ENCODE measurements at places on chromosomes 2 and 18. TPM values are rescaled to one million over a fixed set of nuclear protein-coding genes. Genes with fewer than 3 reads are reported as not detected.
A peak's percentile ranks its signal among the peaks of the same experiment; 100 is the strongest.

The ARHGAP25 gene
- total RNA-seq, result 3.1 TPM

The MMADHC gene
- total RNA-seq, result 109 TPM

The ABCB11 gene
- not detected for total RNA-seq

The FOXI3 gene
- total RNA-seq, result not detected

The UGT1A7 gene
- total RNA-seq, result not detected

The TANK gene
- total RNA-seq, result 68.3 TPM

The SPC25 gene
- 9.5 TPM for total RNA-seq

The GPR39 gene
- not detected for total RNA-seq

The ASTL gene
- total RNA-seq, result not detected

DNA sequence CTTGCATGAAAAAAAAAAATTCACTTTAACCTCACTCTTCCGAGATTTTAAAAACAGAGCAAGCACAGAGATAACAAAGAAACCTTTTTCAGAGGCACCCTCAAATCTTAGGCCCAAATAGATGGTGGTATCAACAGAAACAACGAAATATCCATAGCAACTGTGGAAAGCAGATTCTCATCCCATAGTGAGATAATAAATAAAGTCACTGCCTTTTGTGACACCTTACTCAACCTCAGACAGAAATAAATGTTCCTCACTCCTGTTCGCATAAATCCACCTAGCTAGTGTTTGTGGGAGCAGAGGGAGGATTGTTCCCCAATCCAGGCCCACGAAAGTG, 60.9 kb upstream of the RTN4 start:
- no peaks in the 10 kb centered on the region for H3K36me3 ChIP-seq
- H3K27ac ChIP-seq, result peak overlapping the region; percentile 90
- DNase-seq, result no peak

GRCh38 chr2:65456886-65457285, 24.5 kb upstream of the SPRED2 start:
- DNase-seq, result no peak
- H3K27ac ChIP-seq, result no peak overlapping the region
- H3K27me3 ChIP-seq, result no peaks in the 10 kb centered on the region
- H3K36me3 ChIP-seq, result no peaks in the 10 kb centered on the region

DNA sequence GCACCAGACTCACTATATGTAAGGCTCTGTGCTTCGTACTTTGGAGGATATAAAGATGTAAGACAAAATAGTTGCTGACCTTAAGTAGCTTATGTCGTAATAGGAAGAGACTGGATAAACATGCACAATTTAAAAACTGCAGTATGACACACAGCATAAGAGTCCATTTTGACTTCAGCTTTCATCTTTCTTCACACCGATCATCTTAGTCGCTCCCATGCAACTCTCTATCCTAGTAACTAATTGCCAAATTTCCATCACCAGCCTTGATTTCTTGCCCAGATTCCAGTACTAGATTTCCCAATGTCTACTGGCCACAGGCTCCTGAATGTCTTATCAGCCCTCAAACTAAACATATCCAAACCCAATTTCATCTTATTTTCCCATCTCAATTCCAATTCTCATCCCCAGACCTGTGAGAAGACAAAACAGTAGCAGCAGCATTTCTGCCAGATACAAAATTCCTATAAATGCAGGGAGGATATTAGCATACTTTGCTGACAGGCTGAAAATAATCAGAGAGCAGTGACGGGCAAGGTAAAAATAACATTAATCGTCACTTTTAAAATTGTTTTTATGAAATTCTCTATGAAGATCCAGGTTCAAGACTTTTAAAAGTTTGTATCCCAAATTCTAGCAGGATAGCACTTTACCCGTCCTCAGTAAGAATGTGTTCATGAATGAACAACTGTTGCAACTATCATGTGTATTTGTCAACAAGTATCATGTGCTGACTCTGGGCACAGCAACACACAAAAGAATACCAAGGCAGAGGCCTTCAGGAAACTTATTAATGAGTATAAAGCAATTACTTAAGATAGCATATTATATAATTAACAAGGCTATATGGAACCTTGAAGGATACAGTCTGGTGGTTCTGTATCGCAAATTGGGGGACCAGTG, 42.2 kb downstream of the KIDINS220 start:
- no peaks in the 10 kb centered on the region for H3K4me1 ChIP-seq
- no peak for DNase-seq
- H3K36me3 ChIP-seq, result no peaks in the 10 kb centered on the region
- H3K27ac ChIP-seq, result no peak overlapping the region

Measured in uterus (tissue), 4 donors.